Hematopoietic multipotent progenitor cell (in vitro differentiated cells): ENCODE measurements at places on chromosomes 16 and 17. TPM values are rescaled to one million over a fixed set of nuclear protein-coding genes. Genes with fewer than 3 reads are reported as not detected.

The TMEM92 gene
- total RNA-seq, result 0.27 TPM

The ZNF286A gene
- total RNA-seq, result 11.8 TPM

The ARSG gene
- total RNA-seq, result 1.1 TPM

The TLCD3B gene
- 0.54 TPM for total RNA-seq

The ZP2 gene
- not detected for total RNA-seq

The SHISA6 gene
- under 0.01 TPM for total RNA-seq

The THAP11 gene
- 71.6 TPM for total RNA-seq

The HEXIM1 gene
- total RNA-seq, result 10.2 TPM

The IRF8 gene
- 19.7 TPM for total RNA-seq

The LDHD gene
- 1.3 TPM for total RNA-seq

The TP53TG3C gene
- not detected for total RNA-seq

The TM4SF5 gene
- not detected for total RNA-seq

The EMP2 gene
- total RNA-seq, result under 0.01 TPM

The C1QL1 gene
- not detected for total RNA-seq

The LITAFD gene
- not detected for total RNA-seq

The CTRB2 gene
- total RNA-seq, result not detected

The SEPTIN1 gene
- 38.2 TPM for total RNA-seq

The ZACN gene
- total RNA-seq, result not detected

The MYOCD gene
- total RNA-seq, result under 0.01 TPM

The PRSS22 gene
- total RNA-seq, result not detected

The HS3ST4 gene
- total RNA-seq, result under 0.01 TPM

The SHCBP1 gene
- 2.7 TPM for total RNA-seq

The FBXW10 gene
- total RNA-seq, result under 0.01 TPM

The TVP23B gene
- 12.7 TPM for total RNA-seq

The MFAP4 gene
- 3.2 TPM for total RNA-seq

The HS3ST2 gene
- not detected for total RNA-seq

The WNT9B gene
- total RNA-seq, result under 0.01 TPM

The EFCAB13 gene
- 2.2 TPM for total RNA-seq

The LPO gene
- under 0.01 TPM for total RNA-seq

The TUBB3 gene
- 1.1 TPM for total RNA-seq

The TP53TG3 gene
- 0.27 TPM for total RNA-seq

The UTS2R gene
- not detected for total RNA-seq

The NOS2 gene
- total RNA-seq, result under 0.01 TPM

The PPY gene
- total RNA-seq, result 0.27 TPM

The KRTAP1-1 gene
- total RNA-seq, result not detected

The RUNDC3A gene
- total RNA-seq, result 1.6 TPM

The CD68 gene
- total RNA-seq, result 16.4 TPM

The GAST gene
- total RNA-seq, result not detected

The NPW gene
- total RNA-seq, result 3.8 TPM

The EIF3CL gene
- total RNA-seq, result 249 TPM

The RBFOX1 gene
- total RNA-seq, result not detected

The PSMC3IP gene
- total RNA-seq, result 1.3 TPM

The PHOSPHO1 gene
- total RNA-seq, result under 0.01 TPM
